ENCODE measurements at places on chromosomes 4 and X. TPM values are rescaled to one million over a fixed set of nuclear protein-coding genes. Genes with fewer than 3 reads are reported as not detected.
A peak's percentile ranks its signal among the peaks of the same experiment; 100 is the strongest.

DNA sequence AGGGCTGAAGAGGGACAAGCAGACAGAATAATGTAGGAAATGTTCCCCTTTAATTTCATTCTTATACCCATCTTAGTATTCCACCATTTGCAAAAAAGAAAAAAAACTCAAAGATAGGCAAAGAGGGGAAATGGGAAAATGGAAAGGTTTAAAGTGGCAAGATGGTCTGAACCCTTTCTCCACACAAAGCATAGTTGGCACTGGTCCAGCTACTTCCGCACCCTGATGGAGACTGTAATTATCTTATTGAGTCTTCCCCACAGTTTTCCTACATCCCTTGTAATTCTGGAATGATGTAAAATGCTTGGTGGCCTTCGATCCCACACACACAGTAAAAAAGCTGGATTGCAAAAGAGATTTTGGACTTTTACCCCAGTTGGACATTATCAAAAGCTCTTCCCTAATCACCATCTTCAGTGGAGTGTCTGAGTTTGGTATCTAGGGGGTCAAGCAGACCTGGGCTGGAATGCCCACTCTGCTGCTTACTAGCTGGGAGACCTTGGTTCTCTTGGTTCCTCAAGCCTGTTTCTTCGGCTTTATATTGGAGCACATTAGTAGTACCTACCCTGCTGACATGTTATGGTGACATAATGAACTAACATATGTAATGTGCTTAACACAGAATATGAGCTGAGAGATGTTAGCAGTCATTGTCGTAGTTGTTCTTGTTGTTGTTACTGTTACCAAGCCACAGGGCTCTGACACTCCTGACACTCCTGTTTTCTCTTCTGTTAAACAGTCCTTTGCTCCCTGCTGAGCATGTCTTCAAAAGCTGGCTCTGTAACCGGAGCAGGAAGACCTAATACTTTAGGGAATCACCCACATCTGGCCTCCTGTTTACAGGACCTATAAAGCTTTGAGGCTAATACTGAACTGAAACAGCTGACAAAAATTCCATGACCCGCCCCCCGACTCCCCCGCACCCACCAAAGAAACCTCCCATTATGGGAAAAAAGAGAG lies 4.7 kb downstream of the SRPX2 start:
- H3K36me3 ChIP-seq = no peaks in the 10 kb centered on the region
- H3K27ac ChIP-seq = no peak overlapping the region
- no peaks in the 10 kb centered on the region for H3K4me1 ChIP-seq
- no peak for DNase-seq

DNA sequence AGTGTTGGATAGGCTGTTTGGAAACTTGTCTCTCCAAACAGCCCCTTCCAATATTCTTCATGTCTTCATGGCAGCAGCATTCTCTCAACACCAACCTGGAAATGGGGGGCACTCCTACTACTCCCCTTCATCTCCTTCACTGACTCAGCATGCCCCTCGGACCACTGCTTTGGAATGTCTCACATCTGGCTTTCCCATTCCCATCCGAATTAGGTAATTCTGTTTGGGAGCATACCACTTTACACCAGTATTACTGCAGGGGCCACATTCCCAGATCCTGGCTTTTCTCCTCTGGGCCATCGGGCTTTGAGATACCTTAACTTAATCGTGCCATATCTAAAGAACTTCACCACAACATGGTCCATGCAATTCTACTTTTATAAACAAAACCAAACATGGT lies 100.8 kb downstream of the MAML3 start:
- no peaks in the 10 kb centered on the region for H3K27me3 ChIP-seq
- no peak for DNase-seq
- H3K36me3 ChIP-seq = no peaks in the 10 kb centered on the region
- H3K27ac ChIP-seq = no peak overlapping the region
- H3K4me3 ChIP-seq = no peak overlapping the region
- H3K4me1 ChIP-seq = peaks cover 34% of the 10 kb centered on the region

GRCh38 chr4:129623233-129623875 lies 527.4 kb downstream of the C4orf33 start:
- H3K4me1 ChIP-seq = no peaks in the 10 kb centered on the region
- H3K27me3 ChIP-seq = no peaks in the 10 kb centered on the region
- H3K4me3 ChIP-seq = no peak overlapping the region
- no peak overlapping the region for H3K27ac ChIP-seq
- no peak for DNase-seq

DNA sequence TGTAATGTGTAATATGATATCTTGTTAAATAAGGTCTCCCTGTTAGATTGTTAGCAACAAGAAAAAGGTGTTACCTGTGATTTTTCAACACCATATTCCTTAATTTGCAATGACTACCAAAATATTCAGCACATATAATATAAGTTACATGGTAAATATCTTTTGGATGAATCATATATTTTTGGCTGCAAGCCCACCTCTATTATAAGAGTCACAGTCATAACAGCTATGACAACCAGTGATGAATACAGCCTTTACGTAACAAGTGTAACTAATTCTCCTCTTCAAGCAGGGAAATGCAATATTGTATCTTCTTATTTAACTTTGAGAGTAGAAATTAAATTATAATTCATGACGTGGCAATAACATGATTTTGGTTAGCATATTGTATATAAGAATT lies 187.0 kb downstream of the NLGN4X start:
- H3K4me3 ChIP-seq = no peak overlapping the region
- no peaks in the 10 kb centered on the region for H3K4me1 ChIP-seq

DNA sequence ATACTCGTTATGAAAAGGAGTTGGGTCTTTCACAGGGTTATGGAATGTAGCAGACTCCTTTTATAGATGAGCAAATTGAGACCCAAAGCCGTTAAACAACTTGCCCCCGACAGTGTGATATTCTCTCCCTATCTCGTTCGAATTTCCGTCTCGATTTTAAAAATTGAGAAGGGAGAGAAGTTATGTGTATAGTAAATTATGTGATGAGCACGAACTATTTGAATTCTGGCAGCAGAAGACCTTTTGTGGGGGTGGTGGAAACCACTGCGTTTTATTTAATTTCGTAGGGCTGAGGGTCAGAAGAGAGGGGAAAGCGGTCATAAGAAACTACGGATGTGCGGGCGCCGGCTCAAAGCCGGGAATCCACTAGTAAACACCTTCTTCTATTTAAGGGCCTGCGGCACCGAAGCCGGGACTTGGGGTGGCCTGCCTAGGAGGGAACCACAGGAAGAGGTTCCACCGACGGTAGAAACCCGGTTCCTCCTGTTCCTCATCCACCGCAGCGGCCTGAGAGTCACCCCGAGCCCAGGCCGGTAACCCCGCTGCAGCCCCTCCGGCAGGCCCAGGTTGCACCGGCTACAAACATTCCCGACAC lies 1.5 kb upstream of the DDX3X start:
- no peak for DNase-seq
- peaks cover 59% of the 10 kb centered on the region for H3K4me1 ChIP-seq
- H3K36me3 ChIP-seq = peaks cover 5% of the 10 kb centered on the region
- H3K4me3 ChIP-seq = peak overlapping the region; percentile 100

GRCh38 chr4:98612318-98613250 lies 45.8 kb downstream of the TSPAN5 start:
- H3K27me3 ChIP-seq = no peaks in the 10 kb centered on the region
- H3K4me1 ChIP-seq = peaks cover 27% of the 10 kb centered on the region
- peaks cover 4% of the 10 kb centered on the region for H3K36me3 ChIP-seq
- no peak for DNase-seq
- peak overlapping the region; percentile 27 for H3K27ac ChIP-seq

GRCh38 chr4:189162073-189162789 lies 778.4 kb upstream of the FRG1 start:
- no peak overlapping the region for H3K27ac ChIP-seq
- H3K36me3 ChIP-seq = no peaks in the 10 kb centered on the region
- no peak for DNase-seq
- no peak overlapping the region for H3K4me3 ChIP-seq
- H3K27me3 ChIP-seq = no peaks in the 10 kb centered on the region

GRCh38 chr4:12439633-12440305 lies 1011.1 kb upstream of the HS3ST1 start:
- no peaks in the 10 kb centered on the region for H3K4me1 ChIP-seq
- DNase-seq = no peak
- no peak overlapping the region for H3K4me3 ChIP-seq
- H3K36me3 ChIP-seq = no peaks in the 10 kb centered on the region

GRCh38 chr4:33200377-33200776 lies 2480.2 kb downstream of the PCDH7 start:
- no peak overlapping the region for H3K4me3 ChIP-seq
- no peaks in the 10 kb centered on the region for H3K4me1 ChIP-seq
- H3K27ac ChIP-seq = no peak overlapping the region
- no peaks in the 10 kb centered on the region for H3K27me3 ChIP-seq
- no peaks in the 10 kb centered on the region for H3K36me3 ChIP-seq

DNA sequence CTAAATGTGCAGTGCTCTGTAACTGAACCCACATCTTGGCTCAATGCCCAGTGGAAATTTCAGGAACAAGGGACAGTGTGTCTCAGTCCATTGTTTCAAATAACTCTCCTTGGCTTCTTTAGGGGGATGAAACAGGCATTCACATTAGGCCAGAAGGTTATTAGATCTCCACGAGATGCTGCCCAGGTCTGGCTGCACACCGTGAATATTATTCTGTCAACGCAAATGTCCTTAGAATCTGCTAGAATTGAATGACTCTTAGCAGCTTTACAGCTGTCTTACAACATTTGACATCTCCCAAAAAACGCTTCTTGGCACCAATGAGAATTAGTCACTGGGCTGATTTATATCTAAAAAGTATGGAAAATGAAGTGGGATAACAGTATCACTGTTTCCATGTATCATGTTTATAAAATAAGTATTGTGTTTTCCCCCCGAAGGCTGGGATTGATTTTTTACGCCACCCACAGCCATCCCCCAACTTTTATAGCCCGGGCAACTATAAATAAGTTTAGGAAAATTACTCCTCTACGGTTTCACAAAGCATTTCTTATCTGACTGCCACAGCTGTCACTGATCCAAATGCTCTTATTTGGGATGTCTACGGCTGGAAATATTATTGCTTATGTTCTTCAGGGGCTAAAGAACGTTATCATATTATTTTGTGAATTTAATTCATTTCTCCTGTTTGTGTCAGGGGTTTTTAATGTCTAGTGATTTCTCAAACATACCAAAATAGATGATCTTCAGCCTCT lies 559.7 kb upstream of the FAT1 start:
- no peaks in the 10 kb centered on the region for H3K27me3 ChIP-seq
- H3K27ac ChIP-seq = no peak overlapping the region
- DNase-seq = no peak
- H3K36me3 ChIP-seq = no peaks in the 10 kb centered on the region

DNA sequence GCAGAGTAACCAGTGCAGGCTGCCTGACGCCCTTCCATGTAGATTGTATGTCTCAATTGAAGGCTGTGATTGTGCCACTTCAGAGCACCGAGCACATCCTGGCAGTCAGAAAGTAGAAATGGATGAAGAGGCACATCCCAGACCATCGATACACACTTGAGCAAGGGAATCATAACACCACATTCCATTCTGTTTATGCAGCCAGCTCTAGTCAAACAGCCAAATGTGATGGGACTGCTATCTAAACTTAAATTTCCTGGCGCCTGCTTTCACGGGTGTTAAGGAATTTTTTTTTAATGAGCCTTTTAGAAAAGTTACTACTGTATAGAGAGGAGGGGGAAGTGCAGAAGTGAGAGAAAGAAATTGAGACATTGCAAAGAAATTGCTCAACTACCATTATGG lies 84.4 kb downstream of the PPARGC1A start:
- H3K27ac ChIP-seq = no peak overlapping the region
- no peak overlapping the region for H3K4me3 ChIP-seq
- no peaks in the 10 kb centered on the region for H3K27me3 ChIP-seq
- no peak for DNase-seq
- H3K36me3 ChIP-seq = no peaks in the 10 kb centered on the region

GRCh38 chr4:105944540-105944939 lies 49.3 kb downstream of the NPNT start:
- no peak for DNase-seq
- no peak overlapping the region for H3K4me3 ChIP-seq
- no peaks in the 10 kb centered on the region for H3K4me1 ChIP-seq
- H3K27ac ChIP-seq = no peak overlapping the region

DNA sequence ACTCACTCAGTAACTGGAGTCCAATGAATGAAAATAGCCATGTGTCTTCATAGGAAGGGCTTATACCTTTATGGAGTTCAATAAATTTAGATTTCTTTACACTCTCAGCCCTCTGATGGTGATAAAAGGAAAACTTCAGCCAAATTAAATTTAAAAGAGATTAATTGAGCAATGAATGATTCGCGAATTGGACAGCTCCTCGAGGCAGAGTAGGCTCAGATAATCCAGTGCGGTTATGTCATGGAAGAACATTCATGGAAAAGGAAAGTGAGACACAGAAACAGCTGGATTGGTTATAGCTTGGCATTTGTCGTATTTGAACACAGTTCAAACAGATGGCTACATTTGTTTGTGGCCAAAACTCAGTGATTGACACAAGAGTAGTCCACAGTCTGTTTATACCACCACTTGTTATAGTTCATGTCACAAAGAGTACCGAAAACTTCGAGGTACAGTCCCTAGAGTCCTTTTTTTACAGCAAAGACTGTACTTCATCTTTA lies 54.6 kb upstream of the TACR3 start:
- H3K27ac ChIP-seq = no peak overlapping the region
- no peaks in the 10 kb centered on the region for H3K27me3 ChIP-seq
- no peaks in the 10 kb centered on the region for H3K4me1 ChIP-seq
- H3K4me3 ChIP-seq = no peak overlapping the region

DNA sequence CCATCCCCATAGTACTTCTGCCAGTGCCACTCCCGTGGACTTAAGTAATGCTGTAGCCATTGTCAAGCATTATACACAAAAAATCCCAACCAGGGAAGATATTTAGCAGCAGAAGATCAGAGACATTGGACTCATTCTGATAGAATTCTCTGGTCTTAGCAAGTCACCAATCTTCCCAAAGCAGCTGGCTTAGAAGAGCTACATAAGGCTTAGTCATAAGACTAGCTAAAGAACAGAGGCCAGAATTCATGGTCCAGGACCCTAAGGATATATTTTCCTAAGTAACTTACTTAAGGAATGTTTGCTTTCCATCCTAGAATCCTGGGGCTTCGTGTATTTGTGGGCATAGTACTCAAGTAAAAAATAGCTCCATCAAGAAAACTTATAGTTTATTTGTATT lies 100.3 kb upstream of the SLIT2 start:
- H3K27me3 ChIP-seq = no peaks in the 10 kb centered on the region
- H3K36me3 ChIP-seq = no peaks in the 10 kb centered on the region
- no peak for DNase-seq
- no peak overlapping the region for H3K27ac ChIP-seq
- no peak overlapping the region for H3K4me3 ChIP-seq

DNA sequence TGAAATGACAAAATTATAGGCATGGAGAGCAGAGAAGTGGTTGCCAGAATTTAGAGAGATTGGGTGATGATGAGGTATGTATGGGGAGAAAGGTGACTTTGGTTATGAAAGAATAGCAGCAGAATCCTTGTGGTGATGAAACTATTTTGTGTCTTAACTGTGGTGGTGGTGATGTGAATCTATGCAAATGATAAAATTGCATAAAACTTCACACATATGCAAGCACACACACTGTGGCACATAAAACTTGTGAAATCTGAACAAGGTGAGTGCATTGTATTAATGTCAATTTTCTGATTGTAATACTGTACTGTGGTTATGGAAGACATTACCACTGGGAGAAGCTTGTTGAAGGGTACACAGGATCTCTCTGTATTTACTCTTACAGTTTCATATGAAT lies 91.0 kb downstream of the IL15 start:
- no peak overlapping the region for H3K4me3 ChIP-seq
- H3K36me3 ChIP-seq = peaks cover 8% of the 10 kb centered on the region
- no peaks in the 10 kb centered on the region for H3K27me3 ChIP-seq
- DNase-seq = no peak

Gene TMPRSS11F
- not detected for polyA plus RNA-seq

Gene SOWAHD
- polyA plus RNA-seq = 18.6 TPM

Gene NXF2
- not detected for polyA plus RNA-seq

Gene TBX22
- not detected for polyA plus RNA-seq

Gene MAP7D2
- not detected for polyA plus RNA-seq

Gene COL25A1
- polyA plus RNA-seq = not detected

Gene HEPH
- polyA plus RNA-seq = not detected
